ENCODE measurements at places on chromosomes 16 and 17.

GRCh38 chr16:13568803-13569202, 351.2 kb upstream of the ERCC4 start:
- no peak for DNase-seq

- DNase-seq = peak; percentile 19
These were observed 45.7 kb downstream of the TMEM186 start for GRCh38 chr16:8751481-8752311.

GRCh38 chr16:30535106-30535776, 583 bp upstream of the ZNF747 start:
- no peak for DNase-seq

DNA sequence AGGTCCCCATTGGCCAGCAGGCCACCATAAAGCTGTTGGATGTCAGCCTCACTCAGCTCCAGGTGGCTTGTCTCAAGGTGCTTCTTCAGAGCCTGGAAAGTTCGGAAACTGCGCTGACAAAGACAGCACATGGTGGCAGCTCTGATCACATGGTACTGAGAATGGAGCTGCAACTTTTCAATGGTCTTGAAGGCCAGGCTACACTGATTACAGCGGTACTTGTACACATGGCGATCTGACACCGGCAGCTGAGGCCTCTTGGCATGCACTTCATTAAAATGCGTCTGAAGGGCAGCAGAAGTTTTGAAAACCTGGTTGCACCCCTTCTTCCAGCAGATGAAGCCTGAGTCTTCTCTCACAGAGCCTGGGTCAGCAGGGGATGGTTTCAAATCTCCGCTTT, 249.7 kb downstream of the ZFHX3 start:
- DNase-seq = no peak

GRCh38 chr16:87216841-87217275, 100.3 kb downstream of the C16orf95 start:
- no peak for DNase-seq

DNA sequence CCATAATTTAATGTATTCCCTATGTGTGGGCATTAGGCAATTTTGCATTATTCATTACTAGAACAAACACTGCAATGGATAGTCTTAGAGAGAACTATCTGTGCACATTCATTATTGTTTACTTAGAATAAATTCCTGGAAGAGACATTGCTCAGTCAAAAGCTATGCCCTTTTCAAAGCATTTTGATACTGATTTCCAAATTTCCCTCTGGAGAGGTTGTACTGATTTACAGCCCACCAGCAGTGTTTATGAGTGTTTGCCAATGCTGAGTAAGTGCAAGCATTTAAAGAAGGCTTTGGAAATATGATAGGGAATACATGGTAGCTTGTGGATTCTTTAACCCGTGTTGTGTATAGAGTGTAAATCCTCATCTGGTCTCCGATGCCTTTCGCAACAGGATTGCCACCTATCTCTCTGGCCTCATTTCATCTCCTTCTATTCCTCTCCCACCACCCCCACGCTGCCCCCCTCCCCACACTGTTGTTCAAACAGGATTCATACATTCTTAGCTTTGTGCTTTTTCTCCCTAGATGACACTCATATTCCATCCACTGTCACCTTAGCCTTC, 33.4 kb upstream of the MMD start:
- no peak for DNase-seq

DNA sequence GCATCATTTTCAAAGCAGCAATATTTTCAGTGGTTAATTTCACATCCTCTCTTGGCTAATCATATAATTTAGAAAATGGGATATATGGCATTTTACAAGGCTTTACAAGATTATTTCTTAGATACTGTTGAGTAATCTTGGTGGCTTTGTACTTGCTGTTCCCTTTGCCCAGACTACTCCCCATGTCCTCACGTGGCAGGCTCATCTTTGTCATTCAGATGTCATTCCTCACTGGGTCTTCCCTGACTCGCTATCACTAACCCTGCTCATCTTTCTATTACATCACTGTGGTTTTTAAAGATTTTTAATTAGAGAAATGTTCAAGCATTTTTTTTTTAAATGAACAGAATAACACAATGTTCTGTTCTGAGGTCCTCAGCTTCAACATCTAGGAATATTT, 240.0 kb upstream of the IRX5 start:
- DNase-seq = no peak

DNA sequence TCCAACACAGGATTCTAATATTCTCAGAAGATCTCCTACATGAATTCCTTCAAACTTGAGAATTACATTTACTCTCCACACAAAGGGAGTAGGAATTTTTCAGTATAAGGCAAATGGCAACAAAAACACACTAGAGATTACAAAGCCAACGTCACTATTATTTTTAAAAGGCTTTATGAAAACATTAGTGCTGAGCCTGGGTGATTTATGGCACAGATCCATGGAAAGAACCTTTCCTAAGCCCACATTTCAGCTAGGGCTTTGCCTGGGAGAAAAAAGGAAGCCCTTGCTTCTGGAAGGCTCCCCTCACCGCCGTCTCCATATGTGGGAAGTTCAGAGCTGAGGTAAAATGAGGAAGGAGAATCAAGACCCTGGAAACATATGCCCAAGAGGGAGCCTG, 499.4 kb upstream of the HSBP1 start:
- DNase-seq = no peak

- no peak for DNase-seq
These were observed 8.5 kb downstream of the HS3ST6 start for GRCh38 chr16:1909561-1910231.

GRCh38 chr17:82215095-82215971, 2.7 kb upstream of the CCDC57 start:
- DNase-seq = no peak

DNA sequence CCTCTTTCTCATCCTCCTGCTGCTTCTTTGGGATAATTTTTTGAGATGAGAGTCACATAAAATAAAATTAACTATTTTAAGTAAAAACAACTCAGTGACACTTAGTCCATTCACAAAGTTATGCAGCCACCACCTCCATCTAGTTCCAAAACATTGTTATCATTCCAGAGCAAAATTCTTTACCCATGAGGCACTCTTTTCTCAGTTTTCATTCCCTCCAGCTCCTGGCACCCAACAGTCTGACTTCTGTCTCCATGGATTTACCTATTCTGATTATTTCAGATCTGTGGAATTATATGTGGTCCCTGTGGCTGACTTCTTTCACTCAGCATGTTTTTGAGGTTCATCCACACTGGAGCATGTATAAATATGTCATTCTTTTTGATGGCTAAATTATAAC, 239.9 kb upstream of the DYNLRB2 start:
- peak; percentile 68 for DNase-seq

All from HS-27A (cell line).